ENCODE measurements at places on chromosomes 16 and 17. TPM values are rescaled to one million over a fixed set of nuclear protein-coding genes. Genes with fewer than 3 reads are reported as not detected.

Gene MYH8
- not detected for total RNA-seq

Gene TPSD1
- not detected for total RNA-seq

Gene FBXL16
- total RNA-seq: 21.2 TPM

Gene ZNF48
- total RNA-seq: 14.9 TPM

Gene SLC5A10
- total RNA-seq: not detected

Gene MYCBPAP
- total RNA-seq: 11.5 TPM

Gene TPSG1
- not detected for total RNA-seq

Gene MFAP4
- not detected for total RNA-seq

Gene CAPNS2
- not detected for total RNA-seq

Gene PRRT2
- total RNA-seq: 0.98 TPM

Gene GRB7
- 0.73 TPM for total RNA-seq

Gene CES2
- 34.3 TPM for total RNA-seq

Gene COPZ2
- total RNA-seq: 5.9 TPM

Gene CES5A
- not detected for total RNA-seq

Gene CLDN7
- 0.53 TPM for total RNA-seq

Gene SRCIN1
- not detected for total RNA-seq

Gene KRTAP4-9
- not detected for total RNA-seq

Gene OGFOD1
- 37.1 TPM for total RNA-seq

Gene RNF43
- total RNA-seq: 0.07 TPM

Gene CSH1
- total RNA-seq: not detected

Gene CPNE7
- total RNA-seq: 3.6 TPM

Gene MPV17L
- not detected for total RNA-seq

Gene MT4
- total RNA-seq: not detected

Gene ACOX1
- 26.4 TPM for total RNA-seq

Gene ARHGAP44
- total RNA-seq: 0.30 TPM

Gene GSG1L
- not detected for total RNA-seq

Gene SP2
- 27.7 TPM for total RNA-seq

Gene VASN
- not detected for total RNA-seq

Gene CHD3
- 203 TPM for total RNA-seq

Gene CD300H
- not detected for total RNA-seq

Gene KREMEN2
- not detected for total RNA-seq
